ENCODE measurements at places on chromosomes 12 and 14.

DNA sequence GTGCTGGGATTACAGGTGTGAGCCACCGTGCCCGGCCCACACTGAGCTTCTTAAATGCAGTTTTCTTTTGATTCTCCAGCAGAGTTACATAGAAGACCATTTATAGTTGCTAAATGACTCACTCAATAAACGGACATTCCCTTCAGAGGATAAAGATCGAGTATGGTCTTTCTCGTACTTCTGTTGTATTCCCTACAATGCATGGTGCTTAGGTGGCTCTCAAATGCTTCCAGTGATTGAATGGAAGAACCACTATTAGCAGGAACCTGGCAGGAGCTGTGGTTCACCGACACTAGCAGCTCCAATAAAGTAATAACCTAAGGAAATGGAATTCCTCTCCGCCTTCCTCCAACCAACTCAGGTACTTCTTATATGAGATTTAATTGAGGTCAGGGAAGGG is 3.9 kb upstream of the GPRC5A start:
- no peak for DNase-seq

GRCh38 chr14:79516009-79516408 is 695.3 kb downstream of the DIO2 start:
- no peak for DNase-seq

DNA sequence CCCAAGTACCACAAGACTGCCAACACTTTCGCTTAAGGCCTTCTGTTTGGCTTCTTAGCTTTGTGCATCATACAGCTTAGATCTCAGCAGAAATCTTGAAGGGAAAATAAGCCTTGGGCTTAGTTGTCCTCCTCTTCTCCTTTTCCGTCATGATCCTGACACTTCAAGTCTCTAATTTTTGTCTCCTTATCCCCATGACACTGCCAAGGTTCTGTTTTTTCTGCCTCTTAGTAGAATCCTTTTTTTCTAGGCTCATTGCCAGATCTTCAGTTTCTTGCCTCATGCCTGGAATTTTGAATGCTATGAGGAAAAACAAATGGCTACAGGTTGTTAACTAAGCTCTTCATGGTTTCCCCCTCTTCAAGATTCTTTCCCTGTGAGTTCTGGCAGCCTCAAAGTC is 450.4 kb downstream of the LRFN5 start:
- DNase-seq = no peak

GRCh38 chr14:101956179-101956885 is 8.0 kb upstream of the DYNC1H1 start:
- DNase-seq = no peak

DNA sequence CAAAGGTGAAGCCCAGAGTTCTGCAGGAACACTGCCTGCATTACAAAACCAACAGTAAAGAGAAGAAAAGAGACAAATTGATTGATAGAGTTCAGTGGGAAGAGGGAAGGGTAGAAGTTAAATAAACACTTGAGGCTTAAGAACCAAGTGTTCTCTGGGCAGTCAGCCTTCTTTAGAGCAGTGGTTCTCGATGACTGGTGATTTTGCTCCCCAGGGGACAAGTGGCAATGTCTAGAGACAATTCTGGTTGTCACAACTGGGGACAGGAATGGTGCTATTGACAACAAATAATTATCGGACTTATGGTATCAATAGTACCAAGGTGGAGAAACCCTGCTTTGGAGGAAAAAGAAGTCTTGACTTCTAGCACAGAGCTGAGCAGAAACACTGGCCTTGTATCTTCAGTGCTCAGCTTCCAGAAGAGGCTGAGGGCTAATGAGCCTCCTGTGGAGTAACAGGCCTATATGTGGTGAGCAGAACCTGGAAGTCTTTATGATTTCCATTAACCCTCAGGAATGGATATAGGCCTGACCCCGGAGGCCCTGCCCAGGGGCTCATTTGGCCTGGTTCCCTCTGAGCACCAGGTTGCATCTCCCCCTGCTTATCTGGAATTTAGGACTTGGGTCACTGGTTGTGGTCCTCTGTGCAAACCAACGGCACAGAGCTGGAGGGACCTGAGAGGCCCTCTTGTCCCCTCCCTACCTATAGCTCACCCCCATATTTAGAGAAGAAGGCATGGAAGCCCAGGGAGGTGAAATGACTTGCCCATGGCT is 204.6 kb upstream of the PWP1 start:
- DNase-seq = no peak

DNA sequence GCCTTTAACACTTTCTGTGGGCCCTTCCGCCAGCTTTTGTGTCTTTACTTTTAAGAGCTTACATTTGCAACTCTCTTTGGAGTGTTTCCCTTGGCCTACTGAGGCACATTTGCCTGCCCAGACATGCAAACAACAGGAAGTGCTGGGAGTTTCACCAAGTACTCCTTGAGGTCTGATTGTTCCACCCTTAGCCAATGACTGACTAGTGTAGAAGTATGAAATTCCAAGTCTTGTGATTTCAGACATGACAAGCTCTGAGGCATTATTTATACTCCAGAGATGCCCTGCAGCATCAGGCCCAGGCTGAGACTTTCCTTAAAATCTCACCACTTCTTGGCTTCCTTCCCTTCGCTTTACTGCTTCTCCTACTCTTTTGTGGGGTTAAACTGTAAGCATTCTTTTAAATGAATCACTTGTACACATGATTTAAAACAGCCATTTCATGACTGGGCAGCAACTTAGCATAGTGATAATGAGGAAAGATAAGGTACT is 174.1 kb downstream of the SLC6A15 start:
- DNase-seq = no peak

All from stimulated activated CD4-positive, alpha-beta T cell treated with anti-CD3 and anti-CD28 coated beads, Interleukin-4, amount 100 ng/mL, for 24 hours (primary cell).